ENCODE measurements at places on chromosomes 7 and 10.

DNA sequence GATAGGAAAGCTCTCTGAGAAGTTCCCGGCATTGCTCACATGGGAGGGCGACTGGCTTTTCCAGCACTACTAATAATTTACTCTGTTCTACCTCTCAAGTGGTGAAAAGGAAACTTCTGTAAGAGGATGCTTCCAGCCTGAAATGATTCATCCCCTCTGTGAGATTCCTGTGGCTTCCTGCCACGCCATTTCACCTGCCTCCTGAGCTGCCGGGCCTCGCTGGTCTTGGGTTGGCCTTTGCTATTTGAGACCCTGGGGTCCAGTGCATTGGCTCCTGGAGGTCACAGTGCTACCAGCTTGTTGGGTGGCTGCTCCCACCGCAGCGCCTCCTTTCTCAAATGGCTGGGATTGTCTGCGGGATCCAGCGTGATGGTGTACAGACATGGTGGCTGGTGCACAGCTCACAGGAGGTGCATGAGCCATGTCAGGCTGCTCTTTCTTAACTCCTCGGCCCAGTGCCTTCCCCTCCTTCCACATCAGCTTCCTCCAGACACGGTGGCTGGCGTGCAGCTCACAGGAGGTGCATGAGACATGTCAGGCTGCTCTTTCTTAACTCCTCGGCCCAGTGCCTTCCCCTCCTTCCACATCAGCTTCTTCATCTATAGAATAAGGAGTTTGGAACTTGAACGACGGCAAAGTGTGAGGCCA, 42.9 kb upstream of the PCBD1 start:
- peak; percentile 57 for DNase-seq

DNA sequence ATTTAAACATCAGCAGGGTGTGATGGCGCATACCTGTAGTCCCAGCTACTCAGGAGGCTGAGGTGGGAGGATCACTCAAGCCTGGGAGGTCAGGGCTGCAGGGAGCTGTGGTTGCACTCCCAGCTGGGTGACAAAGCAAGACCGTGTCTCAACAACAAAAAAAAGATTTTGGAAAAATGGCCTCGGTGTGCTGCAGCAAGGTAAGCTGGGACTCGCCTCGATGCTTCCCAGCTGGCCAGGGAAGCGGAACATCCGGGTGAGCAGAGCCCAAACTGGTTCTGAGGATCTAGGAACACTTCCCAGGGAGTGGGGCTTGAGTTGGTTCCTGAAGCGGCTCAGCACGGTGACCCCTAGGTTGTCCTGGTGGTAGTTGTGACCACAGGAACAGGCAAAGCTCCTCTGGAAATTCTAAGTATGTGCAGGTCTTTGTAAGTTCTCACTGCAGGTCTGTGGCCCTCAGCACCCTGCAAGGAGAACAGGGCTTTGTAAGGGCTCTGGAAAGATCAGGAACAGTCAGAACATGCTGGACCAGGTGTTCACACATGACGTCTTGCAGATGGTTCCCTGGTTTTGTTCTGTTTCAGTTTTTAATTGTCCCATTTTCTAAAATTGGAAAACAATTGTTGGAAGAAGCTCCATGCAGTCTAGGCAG, 38.6 kb upstream of the ZMIZ2 start:
- no peak for DNase-seq

DNA sequence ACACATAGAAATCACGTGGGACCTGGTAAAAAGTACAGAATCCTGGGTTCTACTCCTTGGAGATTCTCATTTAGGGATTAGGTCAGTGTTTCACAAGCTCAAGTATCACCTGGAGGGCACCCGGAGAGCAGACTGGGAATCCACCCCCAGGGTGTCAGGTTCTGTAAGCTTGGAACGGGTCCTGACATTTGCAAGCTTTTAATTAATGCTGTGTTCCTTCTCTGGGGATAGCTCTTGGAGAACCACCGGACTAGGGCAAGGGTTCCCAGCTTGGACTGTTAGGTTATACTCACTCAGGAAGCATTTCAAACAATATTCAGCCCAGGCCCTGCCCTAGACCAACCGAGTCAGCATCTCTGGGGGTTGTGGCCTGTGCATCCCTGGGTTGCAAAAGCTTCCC, 23.0 kb downstream of the TCF7L2 start:
- DNase-seq: no peak

GRCh38 chr7:151572136-151572535, 52.4 kb upstream of the RHEB start:
- DNase-seq: no peak

DNA sequence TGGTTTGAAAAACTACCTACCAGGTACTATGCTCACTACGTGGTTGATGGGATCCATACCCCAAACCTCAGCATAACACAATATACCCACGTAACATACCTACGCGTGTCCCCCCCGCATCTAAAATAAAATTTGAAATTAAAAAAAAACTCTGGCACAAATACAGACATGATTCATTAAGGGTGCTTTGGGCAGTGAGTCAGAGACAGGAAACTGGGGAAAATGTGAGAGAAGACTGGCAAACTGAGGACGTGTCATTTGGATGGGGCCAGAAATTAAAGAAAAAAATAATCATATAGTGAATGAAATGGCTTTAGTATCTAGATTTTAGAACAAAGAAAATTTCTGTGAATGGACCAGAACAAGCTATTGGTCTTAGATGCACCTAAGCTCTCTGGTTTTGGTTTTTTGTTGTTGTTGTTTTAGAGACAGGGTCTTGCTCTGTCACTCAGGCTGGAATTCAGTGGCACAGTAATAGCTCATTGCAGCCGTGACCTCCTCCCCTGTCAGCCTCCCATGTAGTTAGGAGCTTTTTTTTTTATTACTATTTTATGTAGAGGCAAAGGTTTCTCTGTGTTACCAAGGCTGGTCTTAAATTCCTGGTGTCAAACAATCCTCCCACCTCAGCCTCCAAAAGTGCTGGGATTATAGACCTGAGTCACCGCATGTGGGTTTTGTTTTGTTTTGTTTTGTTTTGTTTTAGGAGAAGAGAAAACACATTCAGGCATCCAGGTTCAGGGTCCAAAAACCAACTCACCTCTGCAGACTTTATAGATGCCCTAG, 5.9 kb upstream of the PRSS58 start:
- DNase-seq: peak; percentile 46

DNA sequence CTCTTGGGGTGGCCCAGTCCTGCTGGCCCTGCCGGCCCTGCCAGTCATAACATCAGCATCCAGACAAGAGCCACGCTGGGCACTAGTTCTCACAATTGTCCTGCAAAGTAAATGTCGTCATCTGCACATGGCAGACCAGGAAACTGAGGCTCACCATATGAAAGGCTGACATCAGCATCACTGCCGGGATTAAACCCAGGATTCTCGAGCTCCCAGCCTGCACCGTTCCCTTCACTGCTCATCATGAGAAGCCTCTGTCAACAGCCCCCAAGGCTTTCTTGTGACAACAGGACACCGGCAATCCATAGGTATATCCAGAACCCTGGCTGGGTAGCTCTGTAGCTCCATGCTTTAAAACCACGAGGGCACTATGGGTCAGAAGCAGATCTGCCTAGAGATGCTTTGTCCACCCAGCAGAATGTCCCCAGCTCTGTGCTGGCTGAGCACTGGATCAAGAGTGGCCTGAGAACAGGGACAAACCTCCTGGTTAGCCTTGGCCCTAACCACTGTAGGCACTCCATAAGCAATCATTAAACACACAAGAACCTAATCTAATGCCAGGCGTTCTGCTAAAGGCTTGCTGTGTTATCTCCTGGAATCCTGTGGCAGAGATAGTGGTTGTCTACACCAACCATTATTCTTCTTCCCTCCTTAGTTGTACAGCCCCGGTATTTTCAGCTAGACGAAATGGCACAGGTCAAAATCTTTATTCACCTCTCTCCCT, 41.2 kb upstream of the C10orf71 start:
- no peak for DNase-seq

GRCh38 chr10:5694573-5694972, 9.9 kb downstream of the TASOR2 start:
- no peak for DNase-seq

GRCh38 chr10:88934900-88935672, 17.5 kb downstream of the ACTA2 start:
- DNase-seq: peak; percentile 78

DNA sequence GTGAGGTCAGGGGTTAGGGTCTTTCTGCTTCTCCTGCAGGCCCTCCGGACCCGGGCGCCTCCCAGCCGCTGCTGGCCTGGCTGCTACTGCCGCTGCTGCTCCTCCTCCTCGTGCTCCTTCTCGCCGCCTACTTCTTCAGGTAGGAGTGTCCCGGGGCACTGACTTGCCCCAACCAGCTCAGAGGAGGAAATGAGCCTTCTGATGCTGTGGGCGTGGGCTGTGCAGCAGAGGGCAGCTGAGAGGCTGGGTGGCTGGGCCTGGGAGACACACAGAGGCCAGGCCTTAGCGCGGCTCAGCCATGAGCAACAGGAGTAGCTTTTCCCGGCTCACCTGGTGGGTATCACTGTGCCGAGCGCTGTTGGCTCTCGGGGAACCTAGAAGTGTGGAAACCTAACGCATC, 78.9 kb downstream of the MKI67 start:
- no peak for DNase-seq

GRCh38 chr10:5843686-5844344, 30.6 kb upstream of the GDI2 start:
- DNase-seq: no peak

DNA sequence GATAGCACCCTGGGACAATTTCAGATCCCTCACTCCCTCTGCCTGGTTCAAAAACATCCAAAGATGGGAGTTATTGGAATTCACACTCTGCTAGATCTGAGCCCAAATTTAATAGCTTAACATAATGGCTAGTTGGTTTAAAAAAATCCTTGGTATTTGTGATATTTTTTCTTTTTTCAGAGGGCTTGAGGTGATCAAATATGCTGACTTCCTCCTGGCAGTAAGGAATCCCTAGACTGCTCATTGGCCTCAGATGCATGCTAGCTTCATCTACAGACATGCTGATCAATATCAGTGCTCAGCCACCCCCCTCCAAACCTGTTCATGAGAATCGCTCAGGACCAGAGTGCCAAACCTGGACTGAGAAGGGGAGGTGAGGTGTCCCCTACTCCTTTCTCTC, 74.7 kb upstream of the PLPP4 start:
- DNase-seq: peak; percentile 8

DNA sequence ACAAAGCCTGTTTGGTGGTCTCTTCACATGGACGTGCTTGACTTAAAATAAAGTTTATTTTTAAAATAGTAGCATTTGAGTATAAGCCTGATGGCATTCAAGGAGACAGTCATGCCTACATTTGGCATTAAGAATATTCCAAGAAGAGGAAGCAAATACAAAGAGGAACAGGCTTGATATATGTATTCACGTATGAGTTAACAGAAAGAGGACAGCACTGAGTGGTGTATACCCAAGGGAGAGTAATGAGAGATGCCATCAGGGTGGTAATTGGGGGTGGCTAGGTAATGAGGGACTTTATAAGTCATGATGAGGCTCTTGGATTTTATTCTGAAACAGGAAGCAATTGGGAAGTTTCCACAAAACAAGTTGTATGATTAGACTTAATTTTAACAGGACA, 363.3 kb downstream of the SEMA3D start:
- no peak for DNase-seq

DNA sequence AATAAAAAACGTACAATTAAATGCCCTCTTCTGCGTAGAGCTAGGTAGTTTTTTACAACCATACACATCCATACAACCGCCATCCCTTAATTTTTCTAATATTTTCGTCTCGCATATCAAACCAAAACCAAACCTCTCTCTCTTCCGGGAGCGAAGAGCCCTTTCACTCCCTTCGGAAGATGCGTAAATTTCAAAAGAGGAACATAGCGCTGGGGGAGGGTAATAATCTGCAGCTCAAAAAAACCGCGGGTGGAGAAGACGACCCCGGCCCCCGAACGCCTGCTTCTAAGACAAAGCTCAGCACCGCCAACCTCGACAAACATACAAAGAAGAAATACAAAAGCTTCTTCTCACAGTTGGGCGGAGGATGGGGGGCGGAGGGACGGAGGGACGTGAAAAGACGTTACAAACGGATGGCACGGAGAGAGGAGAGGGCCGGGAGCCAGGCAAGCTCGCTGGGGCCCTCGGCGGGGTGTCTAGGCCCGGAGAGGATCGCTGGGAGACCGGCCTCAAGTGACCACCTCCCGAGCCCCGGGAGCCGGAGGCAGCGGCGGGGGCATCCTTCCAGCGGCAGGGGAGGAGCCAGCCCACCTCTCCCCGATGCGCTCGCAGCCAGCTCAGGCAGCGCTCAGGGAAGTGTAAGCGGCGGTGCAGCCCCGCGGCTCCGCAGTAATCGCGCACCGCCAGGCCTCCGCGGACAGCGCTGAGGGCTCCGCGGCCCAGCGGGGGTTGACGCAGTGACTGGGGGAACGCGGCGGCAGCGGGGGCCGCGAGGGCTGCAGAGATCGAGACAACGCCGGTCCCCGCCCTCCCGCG, 851 bp downstream of the MKRN1 start:
- DNase-seq: peak; percentile 38

GRCh38 chr7:16210171-16210570, 211.2 kb downstream of the CRPPA start:
- no peak for DNase-seq

DNA sequence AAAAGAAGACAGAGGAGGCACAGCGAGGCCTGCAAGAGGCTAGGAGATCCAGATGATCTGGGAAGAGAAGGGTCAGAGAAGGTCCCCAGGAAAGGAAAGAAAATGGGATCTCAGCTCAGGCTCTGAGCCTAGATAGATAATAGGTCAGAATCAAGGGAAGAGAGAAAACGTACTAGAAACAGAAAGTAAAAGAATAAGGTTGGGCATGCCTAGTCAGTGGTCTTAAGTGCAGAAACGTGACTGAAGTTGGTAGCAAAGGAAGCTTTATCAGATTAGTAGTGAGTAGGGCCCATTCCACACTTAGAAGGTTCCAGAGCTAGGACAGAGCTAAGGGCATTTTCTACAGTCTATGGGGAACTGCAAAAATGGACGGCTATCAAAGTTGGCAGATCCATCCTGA, 84.8 kb upstream of the ASAH2 start:
- no peak for DNase-seq

DNA sequence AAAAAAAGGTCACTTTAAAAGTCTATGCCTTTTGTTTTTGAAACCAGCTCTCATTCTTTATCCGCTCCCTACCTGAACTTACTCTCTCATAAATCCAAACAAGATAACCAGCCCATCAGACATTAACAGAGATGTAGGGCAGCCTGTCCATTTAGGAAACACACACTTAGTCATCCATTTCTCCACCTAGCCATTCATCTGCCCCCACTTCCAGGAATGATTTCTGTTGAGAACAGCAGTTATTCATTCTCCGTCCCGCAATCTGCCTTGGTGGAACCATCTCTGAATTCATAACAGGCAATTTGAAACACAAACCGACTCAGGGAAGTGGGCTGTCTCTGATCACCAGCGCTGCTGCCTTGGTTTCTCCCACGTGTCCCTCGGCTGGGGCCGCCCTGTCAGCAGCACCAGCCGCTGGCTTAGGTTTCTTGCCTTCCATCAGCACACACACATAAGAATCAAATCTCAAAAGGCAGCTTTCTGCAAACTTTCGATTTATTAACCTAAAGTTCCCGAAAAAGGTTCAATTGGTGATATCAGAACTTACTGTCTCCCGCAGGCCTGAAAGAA, 528.2 kb upstream of the NRP1 start:
- no peak for DNase-seq
